Esophagus squamous epithelium (tissue), 5 donors: ENCODE measurements at places on chromosomes 12 and 14. TPM values are rescaled to one million over a fixed set of nuclear protein-coding genes. Genes with fewer than 3 reads are reported as not detected.

Gene C12orf54
- 1.5 TPM for total RNA-seq

Gene LBHD2
- total RNA-seq, result not detected

Gene STAB2
- not detected for total RNA-seq

Gene RFX4
- not detected for total RNA-seq

Gene SP1
- 63.1 TPM for total RNA-seq

Gene TAS2R42
- total RNA-seq, result not detected

Gene MIA2
- 38.5 TPM for total RNA-seq

Gene TOMM20L
- total RNA-seq, result not detected

Gene PRR4
- not detected for total RNA-seq

Gene PLEKHD1
- not detected for total RNA-seq

Gene TRAFD1
- total RNA-seq, result 37.0 TPM

- DNase-seq, result no peak
- no peaks in the 10 kb centered on the region for H3K36me3 ChIP-seq
- no peaks in the 10 kb centered on the region for H3K27me3 ChIP-seq
- H3K4me1 ChIP-seq, result no peaks in the 10 kb centered on the region
- H3K4me3 ChIP-seq, result no peak overlapping the region
These were observed 125.6 kb downstream of the SMOC1 start for GRCh38 chr14:70004791-70005190.

DNA sequence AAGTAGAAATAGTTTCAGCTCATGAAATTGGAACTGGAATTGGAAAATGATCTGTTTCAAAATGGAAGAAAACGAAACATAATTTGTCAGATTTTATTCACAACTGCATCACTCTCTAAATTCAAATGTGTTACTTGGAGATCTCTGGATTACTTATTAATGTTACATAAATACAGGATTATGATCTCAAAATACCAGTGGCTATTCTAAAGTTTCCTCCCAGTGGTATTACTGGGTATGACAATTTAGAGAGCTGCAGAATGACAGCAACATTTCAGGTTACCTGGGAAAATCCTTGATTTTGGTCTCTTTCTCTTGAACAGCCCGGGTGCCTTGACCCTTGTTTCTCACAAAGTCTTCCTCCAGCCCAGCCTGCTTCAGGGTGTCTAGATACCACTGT lies 14.2 kb downstream of the FAM161B start:
- no peak overlapping the region for H3K27ac ChIP-seq
- no peaks in the 10 kb centered on the region for H3K4me1 ChIP-seq
- peaks cover 75% of the 10 kb centered on the region for H3K36me3 ChIP-seq
- H3K4me3 ChIP-seq, result no peak overlapping the region
- H3K27me3 ChIP-seq, result no peaks in the 10 kb centered on the region
- no peak for DNase-seq

GRCh38 chr14:37118673-37119366 lies 53.6 kb downstream of the SLC25A21 start:
- no peak for DNase-seq
- no peak overlapping the region for H3K27ac ChIP-seq
- no peak overlapping the region for H3K4me3 ChIP-seq
- no peaks in the 10 kb centered on the region for H3K36me3 ChIP-seq

DNA sequence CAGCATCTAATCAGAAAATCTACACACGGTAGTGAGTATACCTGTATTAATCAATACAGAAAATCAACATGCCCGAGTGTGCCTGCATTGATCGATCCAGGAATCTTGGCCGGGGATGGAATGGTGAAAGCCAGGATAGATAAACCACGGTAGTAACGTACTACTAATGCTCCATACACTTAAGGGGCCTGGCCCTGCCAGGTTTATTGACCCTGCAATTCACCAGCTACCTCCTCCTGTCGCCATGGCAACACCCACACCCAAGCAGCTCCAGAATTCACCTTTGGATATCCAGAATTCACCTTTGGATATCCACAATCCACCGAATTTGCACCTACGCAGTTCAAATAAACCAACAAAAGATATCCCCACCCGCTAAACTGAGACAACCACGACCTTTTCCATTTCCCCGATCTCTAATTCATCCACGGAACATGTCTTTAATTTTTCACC lies 14.8 kb upstream of the CALM1 start:
- H3K4me1 ChIP-seq, result peaks cover 34% of the 10 kb centered on the region
- no peaks in the 10 kb centered on the region for H3K27me3 ChIP-seq
- H3K36me3 ChIP-seq, result no peaks in the 10 kb centered on the region
- H3K4me3 ChIP-seq, result peak overlapping the region; percentile 83
- peak overlapping the region; percentile 99 for H3K27ac ChIP-seq
- no peak for DNase-seq

DNA sequence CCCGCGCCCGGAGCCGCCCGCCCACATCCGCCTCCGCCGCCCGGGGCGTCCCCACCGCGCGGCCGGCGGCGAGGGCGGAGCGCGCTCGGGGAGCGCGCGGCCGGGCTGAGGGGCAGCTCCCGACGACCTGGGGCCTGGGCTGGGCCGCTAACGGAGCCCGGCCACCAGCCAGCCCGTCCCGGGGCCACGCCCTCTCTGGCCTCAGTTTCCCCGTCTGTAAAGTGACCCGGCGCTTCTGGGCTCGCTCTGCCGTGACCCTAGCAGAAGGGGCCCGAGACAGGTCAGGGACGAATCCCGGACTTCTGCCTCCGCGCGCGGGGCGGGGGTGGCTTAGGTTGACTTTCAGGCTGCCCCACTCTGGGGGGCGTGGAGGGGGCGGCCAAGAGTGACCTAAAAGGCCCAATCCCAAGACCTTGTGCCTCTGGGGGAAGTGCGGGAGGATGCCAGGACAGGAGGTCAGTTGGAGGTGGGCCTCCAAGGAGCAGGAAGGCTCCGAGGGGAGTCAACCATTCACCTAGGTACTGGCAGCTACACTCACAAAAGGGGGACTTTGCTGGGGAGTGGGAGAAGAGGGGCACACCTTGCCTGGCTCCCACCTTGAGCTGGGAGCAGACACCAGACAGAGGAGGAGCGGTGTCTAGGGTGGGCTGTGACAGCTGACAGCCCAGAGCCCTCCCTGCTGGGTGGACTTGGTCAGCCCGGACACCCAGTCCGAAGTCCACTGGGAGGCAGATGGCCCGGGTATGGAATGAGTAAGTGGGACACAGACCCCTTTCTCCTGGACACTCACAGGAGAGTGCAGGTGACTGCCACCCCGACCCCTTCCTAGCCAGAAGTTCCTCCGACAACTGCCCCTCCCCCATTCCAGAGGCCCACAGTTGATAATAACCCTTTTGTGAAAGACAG lies 486 bp upstream of the AKT1 start:
- H3K27ac ChIP-seq, result peak overlapping the region; percentile 91
- H3K4me1 ChIP-seq, result peaks cover 51% of the 10 kb centered on the region
- H3K4me3 ChIP-seq, result peak overlapping the region; percentile 46

DNA sequence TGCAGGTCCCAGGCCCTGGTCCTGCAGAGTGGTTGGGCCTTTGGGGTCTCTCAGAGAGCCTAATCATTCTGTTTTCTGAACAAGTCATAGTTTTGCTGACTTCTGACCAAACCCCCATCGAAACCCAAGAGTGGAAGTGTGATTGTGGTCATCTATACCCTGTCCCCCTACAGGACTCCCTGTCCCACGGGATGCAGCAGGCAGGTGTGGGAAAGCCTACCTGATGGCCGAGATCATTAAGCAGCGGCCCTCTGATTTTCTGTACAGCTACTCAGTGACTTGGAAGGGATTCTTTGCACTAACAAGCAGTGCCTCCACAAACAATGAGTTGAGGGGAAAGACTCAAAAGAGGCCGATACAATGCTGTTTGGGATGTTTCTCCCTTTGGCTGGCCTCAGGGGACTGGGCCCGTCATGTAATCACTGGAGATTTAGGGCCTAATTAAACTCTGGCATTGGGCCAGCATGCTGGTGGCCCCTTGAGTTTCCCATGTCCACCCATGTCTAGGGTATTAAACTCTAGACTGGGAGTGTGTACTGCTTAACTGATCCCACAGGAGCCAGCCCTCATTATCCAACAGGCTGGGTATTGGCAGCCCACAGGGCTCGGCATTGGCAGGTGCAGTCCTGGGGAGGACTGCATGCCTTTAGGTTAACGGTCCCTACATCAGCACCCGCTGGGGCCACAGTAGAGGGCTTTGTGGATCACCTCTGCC lies 192.8 kb downstream of the ZFP36L1 start:
- no peak overlapping the region for H3K4me3 ChIP-seq
- H3K27ac ChIP-seq, result peak overlapping the region; percentile 84
- no peaks in the 10 kb centered on the region for H3K36me3 ChIP-seq
- no peaks in the 10 kb centered on the region for H3K27me3 ChIP-seq
- no peak for DNase-seq

- no peak for DNase-seq
- H3K27ac ChIP-seq, result peak overlapping the region; percentile 93
- peaks cover 18% of the 10 kb centered on the region for H3K4me1 ChIP-seq
- H3K4me3 ChIP-seq, result peak overlapping the region; percentile 56
- no peaks in the 10 kb centered on the region for H3K36me3 ChIP-seq
- H3K27me3 ChIP-seq, result no peaks in the 10 kb centered on the region
These were observed 842 bp downstream of the OAS2 start for GRCh38 chr12:112979041-112979680.

DNA sequence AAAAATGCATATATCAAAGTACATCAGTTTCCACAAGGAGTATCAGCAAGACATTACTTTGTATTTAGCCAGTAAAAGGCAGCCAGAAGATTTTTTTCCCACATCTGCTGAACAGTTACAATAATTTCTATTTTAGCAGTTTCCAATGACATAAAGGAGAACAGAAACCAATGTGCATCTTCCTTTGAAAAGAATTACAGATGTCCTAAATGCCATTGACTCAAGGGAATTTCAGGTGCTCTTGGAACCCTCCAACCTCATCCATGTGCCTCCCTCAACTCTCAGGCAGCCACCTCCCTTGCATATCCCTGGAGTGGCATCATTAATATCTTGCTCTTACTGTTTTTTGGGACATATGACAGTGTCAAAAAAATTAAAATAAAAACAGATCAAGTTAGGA lies 62.2 kb upstream of the ST8SIA1 start:
- no peaks in the 10 kb centered on the region for H3K27me3 ChIP-seq
- H3K4me3 ChIP-seq, result no peak overlapping the region
- H3K27ac ChIP-seq, result no peak overlapping the region
- no peak for DNase-seq
- H3K4me1 ChIP-seq, result no peaks in the 10 kb centered on the region

DNA sequence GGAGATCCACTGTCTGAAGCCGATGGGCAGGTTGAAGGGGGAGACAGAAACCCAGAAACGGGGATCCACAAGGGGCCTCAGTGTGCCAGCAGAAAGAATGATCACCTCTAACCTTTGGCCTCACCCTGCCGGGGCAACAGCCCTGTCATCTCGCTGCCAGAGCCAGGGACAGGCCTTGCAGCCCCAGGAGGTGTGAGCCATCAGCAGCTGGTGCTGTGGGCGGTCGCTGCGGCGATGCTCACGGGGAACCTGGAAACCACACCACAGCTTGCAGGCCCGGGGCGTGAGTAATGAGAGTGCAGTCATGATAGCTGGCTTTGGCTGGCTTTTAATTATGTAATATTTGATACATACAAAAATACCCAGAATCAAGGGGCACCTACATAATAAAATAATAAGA lies 4.7 kb upstream of the TTC7B start:
- H3K36me3 ChIP-seq, result no peaks in the 10 kb centered on the region
- H3K4me3 ChIP-seq, result no peak overlapping the region
- H3K27me3 ChIP-seq, result peaks cover 5% of the 10 kb centered on the region
- no peaks in the 10 kb centered on the region for H3K4me1 ChIP-seq
- DNase-seq, result no peak

- no peak overlapping the region for H3K4me3 ChIP-seq
- H3K27ac ChIP-seq, result peak overlapping the region; percentile 73
- no peaks in the 10 kb centered on the region for H3K36me3 ChIP-seq
- H3K4me1 ChIP-seq, result no peaks in the 10 kb centered on the region
These were observed 6.0 kb upstream of the IFT81 start for GRCh38 chr12:110117956-110118685.

DNA sequence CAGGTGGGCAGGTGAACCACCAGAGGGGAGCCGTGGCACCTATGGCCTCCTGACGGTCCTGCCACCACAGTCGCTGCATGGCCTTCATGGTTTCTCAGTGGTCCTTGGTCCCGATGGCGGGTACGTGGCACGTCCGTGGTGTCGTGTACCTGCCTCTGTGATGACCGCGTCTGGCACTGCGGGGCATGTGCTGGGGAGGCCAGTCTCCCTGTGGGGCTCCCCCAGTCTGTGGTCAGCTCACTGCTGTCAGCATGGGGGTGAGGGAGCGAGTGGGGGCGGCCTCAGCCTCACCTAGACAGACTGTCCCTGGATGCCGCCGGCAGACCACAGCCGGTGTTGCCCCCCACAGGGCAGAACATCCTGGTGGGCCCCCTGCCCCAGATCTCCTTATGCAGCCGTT lies 267.2 kb downstream of the SEC23A start:
- no peaks in the 10 kb centered on the region for H3K36me3 ChIP-seq
- peaks cover 8% of the 10 kb centered on the region for H3K4me1 ChIP-seq
- no peak overlapping the region for H3K4me3 ChIP-seq
- H3K27me3 ChIP-seq, result no peaks in the 10 kb centered on the region
- no peak overlapping the region for H3K27ac ChIP-seq
- DNase-seq, result no peak

DNA sequence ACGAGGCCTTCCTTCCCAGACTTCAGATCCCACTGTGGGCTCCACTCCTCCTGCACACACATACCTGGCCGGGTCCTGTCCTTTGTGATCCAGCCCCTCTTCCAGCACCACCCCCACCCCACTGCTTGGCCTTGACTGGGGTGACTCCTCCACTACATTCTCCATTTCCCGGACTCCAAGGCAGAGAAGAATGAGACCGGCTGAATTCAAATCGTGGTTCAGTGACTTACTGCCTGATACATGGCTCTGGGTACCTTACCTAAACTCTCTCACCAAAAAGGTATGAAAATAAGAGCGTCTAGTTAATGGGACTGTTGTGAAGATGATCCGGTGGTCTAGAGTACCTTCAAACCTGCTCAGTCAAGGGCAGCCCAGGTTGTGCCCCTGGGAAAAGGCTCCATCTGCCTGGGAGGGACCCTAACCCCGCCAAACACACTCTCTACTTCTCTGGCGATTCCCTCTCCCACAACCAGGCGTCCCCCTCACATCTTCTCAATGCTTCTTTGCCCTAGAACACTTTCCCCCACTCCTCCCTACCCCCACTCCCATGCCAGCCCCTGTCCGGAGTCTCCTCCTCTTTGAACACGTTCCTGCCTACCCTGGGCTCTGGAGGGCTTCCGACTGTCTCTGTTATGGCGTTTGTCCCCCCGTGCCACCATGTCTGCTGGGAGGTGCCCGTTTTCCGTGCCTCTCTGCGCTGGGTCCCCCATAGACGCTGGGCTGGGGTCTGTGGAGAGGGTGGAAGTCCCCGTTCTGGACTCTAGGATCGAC lies 1.5 kb upstream of the ZBTB42 start:
- no peaks in the 10 kb centered on the region for H3K27me3 ChIP-seq
- peaks cover 82% of the 10 kb centered on the region for H3K4me1 ChIP-seq
- H3K4me3 ChIP-seq, result peak overlapping the region; percentile 74
- DNase-seq, result no peak

DNA sequence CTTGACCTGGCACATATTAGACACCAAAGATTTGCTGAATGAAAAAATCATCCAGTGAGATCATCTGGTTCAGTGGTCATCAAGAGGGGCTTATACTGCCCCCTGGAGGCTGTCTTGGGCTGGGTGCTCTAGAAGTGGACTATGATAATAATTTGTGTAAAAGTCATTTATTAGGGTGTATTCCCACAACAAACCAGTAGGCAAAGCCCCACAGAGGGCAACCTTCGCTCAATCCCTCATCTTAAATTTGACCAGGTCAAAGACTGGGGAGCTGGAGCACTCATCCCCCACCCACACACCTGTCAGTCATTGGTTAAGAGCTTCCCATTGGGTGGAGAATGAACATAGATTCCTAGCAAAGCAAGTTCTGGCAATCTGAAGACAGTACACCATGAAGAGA lies 20.0 kb upstream of the FICD start:
- H3K27me3 ChIP-seq, result no peaks in the 10 kb centered on the region
- no peak overlapping the region for H3K4me3 ChIP-seq
- no peaks in the 10 kb centered on the region for H3K36me3 ChIP-seq
- no peaks in the 10 kb centered on the region for H3K4me1 ChIP-seq
- no peak overlapping the region for H3K27ac ChIP-seq
